Epithelial cell of prostate (primary cell): ENCODE measurements at places on chromosomes 7 and 10.
A peak's percentile ranks its signal among the peaks of the same experiment; 100 is the strongest.

DNA sequence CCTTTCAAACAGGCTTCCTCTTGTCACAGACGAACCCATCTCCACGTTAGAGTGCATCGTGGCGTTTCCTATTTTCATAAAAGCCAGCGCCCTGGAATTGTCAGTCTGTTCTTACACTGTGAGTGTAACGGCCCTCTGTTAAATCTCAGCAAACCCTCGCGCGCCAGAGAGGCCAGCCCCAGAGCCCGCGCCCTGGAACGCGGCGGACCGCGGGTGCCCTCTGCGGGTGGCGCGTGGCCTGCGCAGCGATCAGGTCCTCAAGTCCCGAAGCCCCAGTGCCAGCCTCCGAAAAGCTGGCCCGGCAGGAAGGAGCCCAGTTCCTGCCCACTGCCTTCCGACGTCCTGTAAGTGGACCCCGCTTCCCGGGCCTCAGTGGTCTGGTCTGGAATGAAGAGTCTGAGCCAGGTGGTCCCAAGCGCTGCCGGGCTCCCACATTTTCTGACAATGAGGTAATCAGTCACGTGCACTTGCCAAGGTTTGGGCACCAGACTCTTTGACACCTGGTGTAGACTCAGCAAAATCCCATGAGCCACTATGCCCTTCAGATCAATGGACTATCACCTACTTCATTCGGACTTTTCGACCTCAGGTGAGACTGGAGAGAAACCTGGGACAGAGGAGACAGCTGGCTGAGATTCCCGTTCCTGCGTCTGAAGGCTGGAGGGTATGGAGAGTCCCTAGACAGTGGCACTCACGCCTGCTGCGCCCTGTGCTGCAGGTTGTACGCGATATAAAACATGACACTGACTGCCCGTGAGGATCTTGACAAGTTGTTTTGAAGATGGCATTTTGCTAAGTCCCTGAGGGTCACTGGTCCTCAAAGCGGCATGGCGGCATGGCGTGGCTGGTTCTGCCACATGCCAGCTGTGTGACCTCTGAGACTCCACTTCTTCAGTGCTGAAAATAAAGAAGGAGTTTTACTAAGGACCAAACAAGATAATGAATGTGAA, 109.4 kb upstream of the LANCL2 start:
- DNase-seq, result no peak

GRCh38 chr10:73653701-73654100, 2.1 kb downstream of the SYNPO2L start:
- DNase-seq, result no peak

DNA sequence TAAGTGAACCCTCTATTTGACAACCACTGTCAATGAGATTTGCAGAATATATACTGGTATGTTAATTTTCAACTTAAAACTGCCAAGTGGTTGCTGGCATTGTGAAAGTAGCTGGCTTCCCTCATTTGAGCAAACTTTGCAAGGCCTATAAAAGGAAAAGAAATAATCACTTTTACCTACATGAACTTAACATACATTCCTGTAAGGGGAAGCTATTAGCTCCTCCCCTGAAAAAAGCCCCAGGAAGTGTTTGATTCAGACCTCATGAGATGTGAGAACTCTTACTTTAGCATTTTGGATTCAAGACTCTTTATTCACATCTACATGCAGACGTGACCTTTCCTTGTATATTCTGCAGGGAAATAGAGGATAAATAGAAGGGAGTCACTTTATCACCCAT, 175.6 kb downstream of the OTUD1 start:
- no peak for DNase-seq

GRCh38 chr10:28545967-28546644, 13.2 kb downstream of the WAC start:
- no peak for DNase-seq

DNA sequence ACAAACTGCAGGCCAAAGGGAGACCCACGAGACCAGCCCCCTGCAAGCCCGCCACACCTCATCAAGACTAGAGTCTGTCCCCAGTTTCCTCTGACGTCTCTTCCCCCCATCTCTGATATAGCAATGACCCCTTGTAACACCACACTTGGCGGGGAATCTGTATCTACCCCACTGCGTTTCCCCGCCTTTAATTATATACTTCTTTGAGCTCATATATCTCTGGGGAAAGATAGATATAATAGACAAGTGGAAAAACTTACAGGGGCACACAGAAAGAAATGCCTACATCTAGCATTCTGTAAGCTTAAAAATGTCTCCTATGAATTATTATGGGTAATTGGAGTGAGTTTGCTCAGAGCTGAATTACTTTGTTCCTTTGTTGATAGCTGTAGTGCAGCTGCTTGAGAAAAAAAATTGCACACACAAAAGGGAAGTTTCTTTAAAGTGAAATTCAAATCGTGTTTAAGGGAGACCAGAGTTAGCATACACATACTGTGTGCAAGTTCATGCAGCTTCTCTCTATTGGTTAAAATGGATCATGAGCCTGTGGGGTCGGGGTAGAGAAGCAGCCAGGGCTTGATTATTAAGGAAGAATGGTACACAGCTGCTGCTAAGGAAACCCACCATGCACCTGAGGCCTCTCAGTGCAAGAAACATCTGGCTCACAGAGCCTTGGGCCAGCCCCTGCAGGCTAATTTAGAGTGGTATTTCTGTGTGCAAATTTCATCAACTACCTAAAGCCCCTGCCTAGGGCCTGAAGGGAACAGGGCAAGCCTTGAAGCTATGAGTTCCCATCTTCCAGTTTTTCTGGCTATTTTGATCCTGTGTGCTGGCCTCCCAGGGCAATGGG, 32.5 kb downstream of the CDCA7L start:
- DNase-seq, result no peak

GRCh38 chr7:82539969-82540368, 96.4 kb upstream of the CACNA2D1 start:
- no peak for DNase-seq

DNA sequence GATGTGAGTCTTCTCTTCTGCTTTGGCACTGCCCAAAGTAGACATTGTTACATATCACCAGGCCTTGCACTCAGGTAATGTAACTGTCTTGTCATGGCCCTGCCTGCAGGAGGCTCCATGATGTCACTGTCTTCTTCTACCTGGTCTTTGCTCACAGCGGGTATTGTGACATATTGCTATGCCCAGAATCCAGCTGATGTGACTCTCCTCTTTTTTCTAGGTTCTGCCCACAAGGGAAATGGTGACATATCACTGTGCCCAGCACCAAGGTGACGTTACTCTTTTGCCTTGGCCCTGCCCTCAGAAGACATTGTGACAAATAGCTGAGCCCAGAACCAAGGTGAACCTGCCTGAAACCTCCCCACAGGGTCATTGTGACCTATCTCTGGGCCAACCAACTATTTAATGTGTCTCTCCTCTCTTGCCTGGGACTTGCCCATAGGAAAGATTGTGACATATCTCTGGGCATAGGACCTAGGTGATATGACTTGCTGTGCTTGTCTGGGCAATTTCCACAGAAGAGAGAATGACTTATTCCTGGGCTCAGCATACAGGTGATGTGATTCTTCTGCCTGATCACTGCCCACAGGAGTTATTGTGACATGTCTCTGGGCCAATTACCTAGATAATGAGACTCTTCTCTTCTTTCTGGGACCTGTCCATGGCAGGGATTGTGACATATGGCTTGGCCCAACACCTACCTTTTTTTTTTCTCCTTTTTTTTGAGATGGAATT, 26.5 kb upstream of the ZNF107 start:
- DNase-seq, result no peak

- no peak for DNase-seq
These were observed at the start of gene PWWP2B for GRCh38 chr10:132397036-132397541. PWWP2B (plus strand) TSS chr10:132397200; CDS start chr10:132397227, 27 bp downstream.

DNA sequence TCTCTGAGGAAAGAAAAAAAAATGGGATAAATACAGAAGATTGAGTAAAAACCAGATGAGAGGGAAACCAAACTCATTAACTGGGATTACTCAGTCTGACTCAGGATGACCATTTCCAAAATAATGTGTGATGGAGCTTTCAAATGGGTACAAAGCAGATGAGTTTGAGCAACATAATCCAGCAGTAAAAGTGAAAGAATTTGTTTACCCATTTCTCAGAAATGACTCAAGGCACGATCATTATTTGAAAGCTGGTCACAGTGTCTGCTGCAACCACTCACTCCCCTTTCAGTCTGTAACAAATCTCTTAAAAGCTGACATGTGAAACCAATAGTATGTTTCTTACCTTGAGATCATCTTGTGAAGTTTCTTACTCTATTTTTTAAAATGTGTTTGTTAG, 104.7 kb upstream of the KLF14 start:
- DNase-seq, result peak; percentile 69

GRCh38 chr10:51231754-51232153, 157.5 kb downstream of the PRKG1 start:
- DNase-seq, result no peak

GRCh38 chr10:71040343-71040742, 152.0 kb upstream of the PCBD1 start:
- DNase-seq, result no peak

GRCh38 chr7:79971058-79971457, 163.6 kb upstream of the GNAI1 start:
- DNase-seq, result no peak

DNA sequence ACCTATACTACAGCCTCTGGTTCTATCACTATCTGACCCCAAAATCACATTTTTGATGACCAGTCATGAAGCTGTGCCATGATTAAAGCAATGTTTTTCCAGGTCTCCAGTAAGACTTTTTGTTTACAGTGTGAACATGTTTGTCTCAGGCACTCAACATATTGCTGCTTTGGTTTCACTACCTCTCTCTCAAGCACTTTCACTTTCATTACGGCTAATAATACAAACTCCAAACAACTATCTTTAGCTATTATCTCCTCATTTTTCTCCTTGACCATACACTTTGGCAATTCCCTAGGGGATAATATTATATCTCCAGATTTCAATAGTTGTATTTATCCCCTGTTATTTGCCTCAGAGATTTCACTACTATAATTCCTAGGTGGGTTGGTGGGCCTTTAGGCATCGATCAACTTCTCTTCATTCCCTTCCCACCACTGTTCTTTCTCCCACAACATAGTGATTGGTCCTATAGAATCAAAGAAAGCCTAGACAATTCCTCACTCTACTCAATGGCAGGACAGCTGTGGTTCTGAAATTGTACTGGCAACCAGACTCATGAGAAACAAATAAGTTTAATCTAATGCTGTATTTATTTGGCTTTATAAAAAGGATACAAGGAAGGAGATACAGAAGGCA, 261.4 kb upstream of the ZWINT start:
- DNase-seq, result no peak

DNA sequence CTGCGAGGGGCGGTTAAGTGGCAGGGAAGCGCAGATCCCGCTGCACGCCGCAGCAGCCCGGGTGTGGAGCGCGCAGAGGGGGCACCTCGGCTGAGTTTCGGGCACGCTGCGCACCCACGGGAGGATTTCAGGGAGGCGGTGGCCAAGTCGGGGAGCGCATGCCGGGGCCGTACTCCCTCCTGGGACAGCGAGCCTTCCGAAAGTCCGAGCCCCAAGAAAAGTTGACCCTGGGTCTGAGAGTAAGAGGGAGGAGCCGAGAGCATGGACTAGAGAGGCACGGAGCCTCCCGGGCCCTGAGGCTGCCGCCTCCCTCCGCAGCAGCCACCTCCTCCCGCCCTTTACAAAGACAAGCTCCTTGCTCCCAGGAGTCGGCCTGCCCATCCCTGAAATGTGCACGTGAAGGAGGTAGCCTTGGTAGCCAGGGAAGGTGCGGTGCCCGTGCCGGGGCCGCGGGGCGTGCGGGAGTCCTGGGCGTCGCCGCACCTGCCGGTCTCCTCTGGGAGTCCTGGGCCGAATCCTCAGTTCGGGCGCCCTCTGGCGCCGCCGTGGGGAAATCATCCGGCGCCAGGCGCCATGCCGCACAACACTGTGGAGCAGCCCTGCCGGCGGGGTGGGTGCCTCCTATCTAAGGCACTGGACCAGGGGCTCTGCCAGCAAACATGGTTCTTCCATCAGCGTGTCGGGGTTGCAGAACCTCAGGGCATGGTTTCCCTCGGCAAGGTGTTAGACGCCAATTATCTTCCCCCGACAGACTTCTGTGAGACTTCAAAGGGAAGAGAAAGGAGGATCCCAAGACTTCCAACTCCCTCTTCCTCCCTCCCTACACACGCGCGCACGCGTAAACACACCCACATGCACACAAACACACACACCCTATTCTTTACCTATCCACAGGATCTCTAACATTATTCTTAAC, 104.0 kb downstream of the TRIL start:
- no peak for DNase-seq

DNA sequence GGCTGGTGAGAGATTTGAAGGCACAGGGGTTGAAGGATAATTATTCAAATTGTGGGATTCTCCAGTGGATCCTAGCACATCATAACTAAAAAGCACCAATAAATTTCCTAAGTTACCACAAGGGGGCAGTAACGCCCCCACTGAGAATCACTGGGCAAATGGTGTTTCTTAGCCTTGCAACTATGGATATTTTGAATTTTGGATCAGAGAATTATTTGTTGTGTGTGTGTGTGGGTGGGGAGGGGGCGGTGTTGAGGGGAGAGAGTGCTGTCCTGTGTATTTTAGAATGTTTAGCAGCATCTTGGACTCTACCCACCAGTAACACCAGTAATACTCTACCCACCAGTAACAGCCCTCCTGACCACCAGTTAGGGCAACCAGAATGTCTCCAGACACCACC, 63.3 kb upstream of the PRKG1 start:
- no peak for DNase-seq

DNA sequence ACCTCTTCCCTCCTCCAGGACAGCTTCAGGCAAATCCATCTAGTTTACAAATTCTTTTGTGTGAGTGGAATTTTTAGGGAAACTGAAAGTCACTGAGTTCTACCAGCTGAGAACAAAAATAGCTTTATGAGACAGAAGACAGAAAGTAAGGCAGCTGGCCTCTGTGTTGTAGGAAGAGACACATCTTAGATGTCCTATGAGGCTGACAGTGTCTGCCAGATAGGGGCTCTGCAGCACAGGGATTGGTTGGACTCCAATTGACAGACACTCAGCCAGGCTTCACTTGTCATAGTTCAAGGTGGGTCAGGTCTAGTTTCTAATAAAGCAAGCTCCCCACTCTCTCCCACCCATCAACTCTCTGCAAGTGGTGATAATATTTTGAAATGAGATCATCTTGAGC, 574.9 kb downstream of the CCSER2 start:
- no peak for DNase-seq

- DNase-seq, result no peak
These were observed 236.7 kb downstream of the PHF14 start for GRCh38 chr7:11210374-11210773.

DNA sequence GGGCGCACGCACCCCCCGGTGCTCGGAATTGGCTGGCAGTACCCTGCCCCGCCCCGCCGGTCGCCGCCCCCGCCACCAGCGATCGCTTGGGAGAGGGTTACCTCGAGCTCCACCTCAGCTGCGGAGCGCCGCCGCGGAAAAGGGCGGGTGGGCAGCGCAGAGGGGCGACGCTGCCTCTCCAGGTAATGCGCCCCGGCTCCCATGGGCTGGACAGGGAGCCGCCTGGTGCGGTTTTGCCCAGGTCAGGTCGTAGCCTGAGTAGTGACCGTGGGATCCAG, 1.3 kb downstream of the PFKFB3 start:
- DNase-seq, result no peak

DNA sequence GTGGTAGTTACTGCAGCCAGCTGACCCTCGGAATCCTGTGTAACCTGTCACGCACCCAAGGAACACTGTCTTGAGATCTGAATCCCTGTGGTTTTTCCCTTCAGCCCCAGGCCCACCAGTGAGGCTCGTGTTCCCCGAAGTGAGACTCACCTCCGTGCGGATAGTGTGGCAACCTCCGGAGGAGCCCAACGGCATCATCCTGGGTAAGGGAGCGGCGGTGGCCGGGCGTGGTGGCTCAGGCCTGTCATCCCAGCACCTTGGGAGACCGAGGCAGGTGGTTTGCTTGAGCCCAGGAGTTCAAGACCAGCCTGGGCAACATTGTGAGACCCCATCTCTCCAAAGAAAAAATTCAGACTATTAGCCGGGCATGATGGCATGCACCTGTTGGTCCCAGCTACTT, 549.9 kb upstream of the FOXK1 start:
- DNase-seq, result no peak
